Ovary (tissue), 10 donors: ENCODE measurements at places on chromosomes 2 and 18.

- DNase-seq = no peak
These were observed 337.8 kb downstream of the CDH2 start for GRCh38 chr18:27839141-27839540.

- no peak for DNase-seq
These were observed 35.7 kb upstream of the CABLES1 start for GRCh38 chr18:23099621-23100020.

DNA sequence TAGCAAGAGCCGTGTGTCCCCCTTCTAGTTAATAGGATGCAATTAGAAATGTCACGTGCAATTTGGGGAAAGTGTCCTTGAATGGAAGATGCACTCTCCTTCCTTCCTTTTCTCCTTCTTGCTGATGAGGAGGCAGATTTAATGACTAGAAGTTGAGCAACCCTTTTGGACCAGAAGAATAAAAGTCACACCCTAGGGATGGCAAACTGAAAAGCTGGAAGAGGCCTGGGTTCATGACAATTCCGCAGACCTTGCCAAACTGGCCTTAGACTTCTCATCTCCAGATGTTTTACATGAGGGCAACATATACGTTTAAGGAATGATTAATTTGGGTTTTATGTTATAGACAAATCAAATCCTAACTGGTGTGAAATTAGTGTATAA, 38.6 kb upstream of the NCOA1 start:
- no peak for DNase-seq

- no peak for DNase-seq
These were observed 56.1 kb downstream of the NCKAP5 start for GRCh38 chr2:133512121-133512520.

- DNase-seq = no peak
These were observed 3.0 kb downstream of the PREB start for GRCh38 chr2:27131429-27131828.

DNA sequence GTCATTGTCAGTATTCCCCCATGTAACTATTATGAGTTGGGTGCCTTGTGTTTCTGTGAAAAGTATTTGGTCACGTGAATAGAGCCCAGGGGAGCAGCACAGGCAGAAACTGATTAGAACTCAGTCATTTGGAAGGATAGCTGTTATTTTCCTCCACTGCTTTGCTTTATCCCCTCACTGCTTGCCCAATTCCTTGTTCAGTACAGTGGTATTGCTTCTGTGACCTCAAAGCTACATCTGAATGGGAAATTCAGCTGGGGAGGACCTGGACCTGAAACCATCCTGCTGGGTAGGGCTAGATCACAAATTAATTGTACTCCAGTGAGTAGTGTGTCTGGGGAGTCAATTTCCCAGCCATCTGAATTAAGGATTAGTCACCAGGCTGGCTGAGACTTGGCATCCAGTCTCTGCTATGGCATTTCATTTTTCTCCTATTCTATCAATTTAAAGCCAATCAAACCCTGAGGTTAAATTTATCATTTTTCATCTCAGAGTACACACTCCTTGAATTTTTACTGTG, 1231.6 kb upstream of the GYPC start:
- DNase-seq = no peak

GRCh38 chr18:59149007-59149406, 9.3 kb downstream of the SEC11C start:
- DNase-seq = no peak

GRCh38 chr18:26487437-26487836, 60.9 kb downstream of the KCTD1 start:
- no peak for DNase-seq

DNA sequence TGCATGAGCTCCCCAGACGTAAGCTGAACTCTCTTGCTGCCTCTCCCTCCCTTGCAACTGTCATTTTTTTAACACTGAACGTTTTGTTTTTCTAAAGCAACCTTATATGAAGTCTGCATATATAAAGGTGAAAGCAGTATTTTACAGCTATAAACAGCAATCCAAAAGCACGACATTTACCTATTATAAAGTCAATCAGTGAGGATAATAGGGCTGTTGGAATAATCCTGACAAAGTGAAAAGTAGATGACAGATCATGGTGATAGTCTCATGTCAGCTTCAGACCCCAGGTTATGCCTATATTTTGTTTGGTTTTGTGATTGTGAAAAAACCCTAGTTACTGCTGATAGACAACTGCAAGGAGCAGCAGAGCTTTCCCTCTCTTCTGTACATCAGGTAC, 195.8 kb downstream of the TNS1 start:
- no peak for DNase-seq

- DNase-seq = no peak
These were observed 18.5 kb downstream of the TMEM177 start for GRCh38 chr2:119697290-119698020.

- DNase-seq = no peak
These were observed 397.7 kb downstream of the TRIB2 start for GRCh38 chr2:13114391-13114790.

- DNase-seq = no peak
These were observed 71.9 kb downstream of the CHRNA1 start for GRCh38 chr2:174692256-174692919.

- DNase-seq = peak; percentile 85
These were observed 2.3 kb upstream of the ALKAL2 start for GRCh38 chr2:290090-290722.
